Stimulated activated CD4-positive, alpha-beta T cell treated with anti-CD3 and anti-CD28 coated beads, Interleukin-1b, Interleukin-23, amount 100 ng/mL, for 1 hour (primary cell): ENCODE measurements at places on chromosomes 1 and 21.

GRCh38 chr1:44273560-44274350 is 60.5 kb downstream of the DMAP1 start:
- no peak for DNase-seq

GRCh38 chr1:156486421-156487344 is 13.9 kb downstream of the MEF2D start:
- no peak for DNase-seq

DNA sequence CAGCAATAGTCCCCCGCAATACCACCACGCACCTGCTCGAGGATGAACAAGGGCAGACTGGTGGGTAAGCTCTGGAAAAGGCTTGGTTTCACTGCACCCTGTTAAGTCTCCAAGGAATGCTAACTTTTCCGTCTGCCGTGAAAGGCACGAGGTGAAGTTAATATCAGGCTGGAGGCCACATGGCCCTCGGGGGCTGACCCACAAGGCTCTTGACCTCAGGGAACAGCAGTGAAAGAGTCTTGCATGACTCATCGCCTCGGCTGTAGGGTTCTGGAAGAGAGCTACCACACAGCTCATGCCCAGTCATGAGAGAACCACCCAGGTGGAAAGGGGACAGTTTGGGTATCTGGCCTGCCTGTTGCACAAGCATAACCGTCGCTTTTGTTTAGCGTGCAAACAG is 24.7 kb downstream of the SCCPDH start:
- no peak for DNase-seq

DNA sequence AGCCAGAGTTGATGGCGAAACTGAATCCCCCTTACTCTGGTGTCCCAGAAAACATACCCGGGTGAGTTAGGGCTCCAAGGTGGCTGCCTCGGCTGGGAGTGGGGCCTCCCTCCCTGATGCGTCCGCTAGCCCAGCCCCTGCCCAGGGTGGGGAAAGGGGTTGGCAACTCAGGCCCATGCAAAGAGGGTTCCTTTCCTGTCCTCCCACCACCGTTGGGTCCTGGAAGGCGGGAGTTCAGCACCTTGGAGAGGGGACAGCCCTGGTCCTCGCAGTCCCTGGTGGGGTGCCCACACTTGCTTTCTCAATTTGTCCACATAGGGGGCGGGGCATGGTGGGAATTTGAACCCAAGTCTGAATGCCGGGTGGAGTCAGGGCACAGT is 6.1 kb downstream of the SRM start:
- no peak for DNase-seq

- no peak for DNase-seq
Observed at GRCh38 chr1:214707306-214708087, 104.5 kb downstream of the CENPF start.

GRCh38 chr1:11842154-11843041 is 5.2 kb downstream of the NPPA start:
- no peak for DNase-seq

DNA sequence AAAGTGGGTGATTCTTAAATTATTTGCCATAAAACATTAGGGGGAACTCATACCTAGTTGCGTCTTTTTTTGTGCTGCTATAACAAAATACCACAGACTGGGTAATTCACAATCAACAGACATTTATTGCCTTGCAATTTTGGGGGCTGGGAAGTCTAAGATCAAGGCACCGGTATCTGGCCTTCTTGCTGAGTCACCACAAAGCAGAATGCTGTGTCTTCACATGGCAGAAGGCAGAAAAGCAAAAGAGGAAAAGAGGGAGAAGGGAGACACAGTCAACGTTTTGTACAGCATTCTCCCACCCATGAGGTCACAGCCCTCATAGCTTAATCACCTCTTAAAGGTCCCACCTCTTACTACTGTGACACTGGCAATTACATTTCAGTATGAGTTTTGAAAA is 291.0 kb downstream of the CHRM3 start:
- DNase-seq = no peak

GRCh38 chr1:21206117-21206516 is 29.4 kb upstream of the EIF4G3 start:
- DNase-seq = no peak

DNA sequence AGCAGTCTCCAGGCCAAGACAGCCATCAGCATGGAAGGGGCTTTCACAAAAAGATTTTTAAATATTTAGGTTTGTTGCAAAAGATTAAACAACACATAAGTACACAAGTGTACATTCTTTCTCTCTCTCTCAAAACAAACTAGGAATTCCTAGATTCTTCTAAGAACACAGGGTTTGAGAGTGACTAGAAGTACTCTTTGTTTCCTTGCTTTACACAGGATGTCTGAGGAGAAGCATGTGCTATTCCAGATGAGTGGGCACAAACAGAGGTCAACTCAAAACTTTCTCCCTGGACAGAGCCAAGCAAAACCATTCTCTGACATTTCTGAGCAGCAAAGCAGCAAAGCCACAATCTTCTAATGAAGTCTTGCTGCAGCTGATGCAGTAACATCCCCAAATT is 210.6 kb upstream of the HOOK1 start:
- DNase-seq = no peak

- no peak for DNase-seq
Observed at GRCh38 chr21:45950740-45951515, 30.6 kb upstream of the COL6A1 start.

DNA sequence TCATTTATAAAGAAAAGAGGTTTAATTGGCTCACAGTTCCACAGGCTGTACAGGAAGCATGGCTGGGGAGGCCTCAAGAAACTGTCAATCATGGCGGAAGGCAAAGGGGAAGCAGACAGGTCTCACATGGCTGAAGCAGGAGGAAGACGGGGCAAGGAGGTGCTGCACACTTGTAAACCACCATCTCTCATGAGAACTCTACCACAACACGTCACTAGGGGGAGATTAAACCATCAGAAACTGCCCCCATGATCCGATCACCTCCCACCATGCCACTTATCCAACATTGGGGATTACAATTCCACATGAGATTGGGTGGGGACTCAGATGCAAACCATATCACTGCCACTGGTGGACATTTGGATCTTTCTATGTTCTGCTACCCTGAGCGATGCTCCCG is 351.4 kb downstream of the NPHP4 start:
- DNase-seq = no peak

DNA sequence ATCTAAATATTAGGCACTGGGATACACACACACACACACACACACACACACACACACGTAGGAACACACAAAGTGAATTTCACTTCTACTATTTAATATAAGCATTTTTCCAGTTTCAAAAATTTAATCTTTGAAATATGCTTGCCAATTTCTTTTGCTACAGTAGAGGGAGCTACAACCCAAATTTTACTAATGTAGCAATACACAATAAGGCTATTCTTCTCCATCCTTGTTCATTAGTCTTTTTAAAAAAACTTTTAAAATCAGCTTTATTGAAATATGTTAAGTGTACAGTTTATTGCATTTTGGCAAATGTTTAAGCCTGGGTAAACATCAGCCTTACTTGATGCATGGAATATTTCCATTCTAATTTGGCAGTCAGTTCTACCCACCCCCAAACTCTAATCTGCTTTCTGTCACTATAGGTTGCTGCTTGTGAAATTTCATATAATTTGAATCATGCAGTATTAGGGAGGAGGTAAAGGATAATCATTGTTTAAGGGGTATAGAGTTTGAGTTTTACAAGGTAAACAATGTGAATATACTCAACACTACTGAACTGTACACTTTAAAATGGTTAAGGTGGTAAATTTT is 93.0 kb upstream of the TENT5C start:
- DNase-seq = no peak

GRCh38 chr1:244080343-244080929 is 29.4 kb downstream of the ZBTB18 start:
- no peak for DNase-seq

DNA sequence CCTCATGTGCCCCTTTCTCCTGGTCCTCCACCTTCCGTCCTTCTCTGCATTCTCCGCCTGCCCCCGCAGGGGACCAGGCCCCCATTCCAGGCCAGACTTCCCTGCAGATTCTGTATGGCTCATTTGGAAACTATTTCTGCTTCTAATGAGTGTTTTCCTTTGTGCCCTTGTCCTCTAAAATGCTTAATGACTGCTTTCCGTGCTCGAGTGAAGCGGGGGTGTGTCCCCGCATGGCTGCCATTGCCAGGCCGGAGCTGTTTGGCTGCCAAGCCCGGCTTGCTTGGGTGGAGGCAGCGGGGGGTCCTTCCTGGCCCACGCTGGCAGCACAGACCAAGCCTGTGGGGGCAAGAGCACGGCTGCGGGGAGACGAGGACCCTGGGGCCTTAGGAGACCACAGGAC is 299.3 kb upstream of the VAMP3 start:
- no peak for DNase-seq

- no peak for DNase-seq
Observed at GRCh38 chr21:43740497-43741156, 21.7 kb downstream of the PDXK start.

- DNase-seq = no peak
Observed at GRCh38 chr1:9427388-9427787, 111.9 kb upstream of the SLC25A33 start.

GRCh38 chr1:171081314-171081753 is 9.4 kb upstream of the FMO3 start:
- DNase-seq = no peak

DNA sequence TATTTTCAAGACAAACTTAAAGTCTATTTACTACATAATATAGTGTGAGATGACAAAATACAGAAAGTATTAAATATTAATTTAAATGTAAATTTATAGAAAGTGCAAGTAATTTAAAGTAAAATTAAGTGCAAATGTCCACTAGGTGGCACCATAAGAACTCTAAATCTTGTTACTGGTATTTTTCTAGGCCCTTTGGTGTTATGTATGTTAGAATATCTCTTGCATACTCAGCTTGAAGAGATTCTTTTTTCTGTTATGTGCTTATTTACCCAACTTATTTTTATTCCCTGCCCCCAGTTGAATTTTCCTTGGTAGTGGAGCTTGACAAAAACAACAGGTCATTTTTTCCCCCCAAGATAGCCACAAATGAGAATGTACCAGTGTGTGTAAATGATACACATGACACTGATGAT is 71.5 kb downstream of the RPS6KC1 start:
- DNase-seq = no peak

DNA sequence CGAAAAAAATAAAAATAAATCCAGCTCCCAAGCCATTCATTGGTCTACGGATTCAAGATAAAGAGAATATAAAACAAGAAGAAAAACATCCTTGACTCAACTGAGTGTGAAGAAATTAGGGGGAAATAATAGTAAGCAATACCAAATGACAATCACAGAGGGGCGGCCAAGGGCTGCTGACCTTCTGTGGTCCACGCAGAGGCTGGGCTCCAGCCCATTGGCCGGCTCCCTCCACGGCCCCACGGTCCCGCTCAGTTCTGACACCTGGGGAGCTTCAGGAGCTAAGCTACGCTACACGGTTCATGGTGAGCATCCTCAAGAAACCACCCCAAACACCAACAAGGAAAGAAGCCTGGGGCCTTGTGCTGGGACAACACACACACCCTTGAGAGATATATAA is 400 bp upstream of the KRTAP10-12 start:
- no peak for DNase-seq

- no peak for DNase-seq
Observed at GRCh38 chr1:14181191-14181795, 417.2 kb upstream of the KAZN start.

DNA sequence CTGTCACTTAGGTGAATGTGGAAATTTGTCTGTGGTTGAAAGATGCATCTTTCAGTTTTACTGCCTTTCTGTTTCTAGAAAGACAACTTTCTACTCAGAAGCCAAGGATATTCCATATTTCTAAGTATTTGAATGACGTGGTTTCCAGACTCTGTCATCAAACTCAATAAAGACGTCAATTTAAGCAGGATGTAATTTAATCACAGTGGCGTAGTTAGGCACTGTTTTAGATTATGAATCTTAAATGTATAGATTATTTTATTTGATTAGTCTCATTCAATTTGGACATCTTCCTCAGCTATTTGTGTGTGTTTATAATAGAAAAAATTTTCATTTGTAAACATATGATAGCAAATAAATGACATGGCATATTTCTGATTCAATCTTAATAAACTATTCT is 298.9 kb downstream of the RYR2 start:
- DNase-seq = no peak

- no peak for DNase-seq
Observed at GRCh38 chr21:38211321-38211720, 45.5 kb upstream of the KCNJ15 start.

DNA sequence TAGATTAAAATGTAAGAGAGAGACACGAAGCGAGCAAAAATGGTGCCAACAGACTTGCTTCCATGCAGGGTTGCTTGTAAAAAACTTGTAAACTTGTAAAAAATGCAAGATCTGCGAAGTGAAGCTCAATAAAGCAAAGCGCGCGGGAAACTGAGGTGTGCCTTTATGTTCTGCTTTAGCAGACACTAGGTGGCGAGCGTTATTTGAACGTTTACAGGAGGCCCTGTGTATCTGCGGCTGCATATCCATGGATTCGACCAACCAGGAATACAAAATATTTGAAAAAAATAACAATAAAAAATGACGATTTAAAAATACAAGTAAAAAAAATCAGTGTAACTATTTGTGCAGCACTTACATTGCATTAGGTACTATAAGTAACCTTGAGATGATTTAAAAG is 1.5 kb downstream of the UBE2G2 start:
- no peak for DNase-seq

DNA sequence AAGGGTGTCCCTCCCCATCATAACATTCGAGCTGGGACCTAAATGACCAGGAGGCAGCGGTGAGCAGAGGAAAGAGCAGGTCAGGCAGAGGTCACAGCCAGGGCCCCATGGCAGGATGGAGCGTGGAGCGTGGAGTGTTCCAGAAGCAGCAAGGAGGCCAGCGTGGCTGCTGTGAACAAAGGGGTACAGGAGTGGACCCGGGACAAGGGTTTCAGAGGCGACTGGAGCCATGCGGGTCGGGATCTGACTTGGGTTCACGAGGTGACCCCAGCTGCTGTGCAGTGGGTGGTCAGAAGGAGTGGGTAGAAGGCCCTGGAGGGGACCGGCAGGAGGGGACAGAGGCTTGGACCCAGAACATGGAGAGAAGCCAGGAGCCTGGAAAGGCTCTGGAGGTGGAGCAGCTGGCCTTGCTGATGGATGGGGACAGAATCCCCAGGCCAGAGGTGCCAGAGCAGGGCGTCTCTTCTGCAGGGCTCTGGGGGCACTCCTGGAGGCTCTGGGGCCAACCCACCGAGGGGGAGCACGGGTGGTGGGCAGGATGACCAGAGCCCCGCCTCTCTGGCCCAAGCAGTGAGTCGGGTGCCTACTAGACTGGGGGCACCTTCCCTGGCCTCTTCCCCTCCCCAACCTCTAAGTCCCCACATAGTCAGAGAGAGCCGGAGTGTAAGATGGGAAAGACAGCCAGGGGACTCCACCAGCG is 2.3 kb downstream of the CHD5 start:
- no peak for DNase-seq

GRCh38 chr1:58779801-58780382 is 4.0 kb downstream of the JUN start:
- no peak for DNase-seq

GRCh38 chr1:101971304-101971703 is 25.4 kb downstream of the OLFM3 start:
- no peak for DNase-seq

- no peak for DNase-seq
Observed at GRCh38 chr1:245380790-245381535, 226.2 kb downstream of the KIF26B start.
